NCI-H146 (cell line): ENCODE measurements at places on chromosomes 1 and 21.

GRCh38 chr1:161226320-161226711, 456 bp downstream of the TOMM40L start:
- DNase-seq, result peak; percentile 37

DNA sequence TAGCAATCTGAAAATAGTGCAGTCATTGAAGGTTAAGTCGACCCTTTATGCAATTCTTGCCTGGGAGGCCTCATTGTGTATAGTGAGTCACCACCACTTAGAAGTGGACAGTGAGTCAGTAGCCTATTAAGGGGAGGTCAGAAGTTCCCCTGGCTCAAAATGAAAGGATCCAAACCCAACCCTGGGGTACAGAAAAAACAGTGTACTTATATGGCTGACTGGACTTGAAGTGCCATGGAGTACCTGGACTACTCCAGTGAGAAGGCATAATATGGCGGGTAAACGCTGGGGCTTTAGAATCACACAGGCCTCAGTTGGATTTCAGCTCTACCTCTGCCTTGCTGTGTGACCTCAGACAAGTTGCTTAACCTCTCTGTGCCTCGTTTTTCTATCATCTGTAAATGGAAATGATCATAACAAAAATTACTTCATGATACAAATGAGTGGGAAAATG, 2.2 kb upstream of the BCL9 start:
- DNase-seq, result peak; percentile 5

DNA sequence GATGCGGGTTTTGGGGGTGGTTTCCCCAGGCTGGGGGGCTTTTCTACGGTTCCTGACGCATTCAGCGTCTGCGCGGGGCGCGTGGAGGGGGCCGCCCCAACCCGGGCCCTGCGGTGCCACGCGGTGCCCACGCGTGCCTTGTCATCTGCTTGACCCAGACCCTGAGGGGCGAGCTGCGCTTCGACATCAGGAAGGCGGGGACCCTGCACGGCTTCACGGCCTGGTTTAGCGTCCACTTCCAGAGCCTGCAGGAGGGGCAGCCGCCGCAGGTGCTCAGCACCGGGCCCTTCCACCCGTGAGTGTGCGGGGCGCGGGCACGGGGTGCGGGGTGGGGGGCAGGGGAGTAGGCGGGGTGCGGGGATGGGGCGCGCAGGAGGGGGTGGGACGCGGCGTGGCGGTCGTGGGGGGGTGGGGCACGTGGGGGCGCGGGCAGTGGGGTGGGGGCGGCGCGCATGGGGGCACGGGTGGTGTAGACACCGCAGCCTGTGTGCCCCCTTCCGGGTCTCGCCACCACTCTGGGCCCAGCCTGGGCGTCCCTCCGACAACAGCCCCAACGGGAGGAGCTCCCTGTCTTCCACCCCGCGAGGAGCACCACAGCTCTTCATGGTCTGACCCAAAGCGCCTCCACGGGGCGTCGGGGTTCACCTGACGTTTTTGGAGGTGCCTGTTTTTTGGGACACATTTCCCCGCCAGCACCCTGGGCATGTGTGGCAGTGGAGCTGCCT, 26.3 kb downstream of the PRMT2 start:
- DNase-seq, result no peak

- no peak for DNase-seq
Measured at GRCh38 chr1:2449636-2450454, 26.2 kb upstream of the PLCH2 start.

DNA sequence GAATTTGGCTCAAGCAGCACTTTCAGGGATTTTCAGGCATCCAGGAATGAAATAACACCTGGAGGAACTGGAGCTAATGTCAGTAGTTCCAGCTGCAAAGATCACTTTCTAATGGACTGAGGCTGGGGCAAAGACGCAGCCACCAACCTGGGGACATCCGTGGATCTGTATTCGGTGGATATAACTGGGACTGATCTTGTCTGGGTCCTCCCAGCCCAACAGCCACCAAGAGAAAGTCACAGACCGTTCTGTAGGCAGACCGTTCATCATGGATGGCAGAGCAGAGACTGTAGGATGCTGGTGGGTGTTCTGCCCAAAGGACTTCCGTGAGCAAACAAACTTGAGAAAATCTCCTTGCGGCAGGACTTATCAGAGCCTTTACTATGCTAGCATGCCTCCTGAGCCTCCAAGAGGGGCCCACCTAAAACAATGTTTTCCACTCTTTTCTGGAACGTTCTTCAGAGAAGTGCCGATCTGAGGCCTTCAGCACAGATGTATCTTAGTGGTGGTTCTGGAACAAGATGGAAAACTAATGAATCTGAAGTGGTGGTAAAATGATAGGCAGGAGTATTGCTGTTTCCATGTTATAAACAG, 86.1 kb upstream of the KLHDC7A start:
- no peak for DNase-seq

DNA sequence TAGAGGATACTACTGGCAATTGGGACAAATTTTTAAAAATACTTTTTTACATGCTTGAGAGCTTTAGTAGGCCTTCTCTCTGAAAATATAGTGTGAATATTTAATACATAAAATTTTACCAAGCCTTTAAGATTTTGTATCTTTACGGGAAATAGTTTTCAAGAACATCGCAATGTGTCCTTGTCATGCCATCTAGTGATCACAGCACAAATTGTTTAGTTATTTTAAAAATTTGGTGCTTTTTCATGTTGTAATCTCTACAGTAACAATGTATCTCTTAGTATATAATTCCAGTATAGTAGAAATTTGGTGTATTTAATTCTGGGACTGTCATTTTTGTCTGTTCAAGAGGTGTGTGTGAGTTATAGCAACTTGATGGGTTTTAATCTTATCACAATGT, 6.7 kb downstream of the CDC7 start:
- DNase-seq, result no peak

DNA sequence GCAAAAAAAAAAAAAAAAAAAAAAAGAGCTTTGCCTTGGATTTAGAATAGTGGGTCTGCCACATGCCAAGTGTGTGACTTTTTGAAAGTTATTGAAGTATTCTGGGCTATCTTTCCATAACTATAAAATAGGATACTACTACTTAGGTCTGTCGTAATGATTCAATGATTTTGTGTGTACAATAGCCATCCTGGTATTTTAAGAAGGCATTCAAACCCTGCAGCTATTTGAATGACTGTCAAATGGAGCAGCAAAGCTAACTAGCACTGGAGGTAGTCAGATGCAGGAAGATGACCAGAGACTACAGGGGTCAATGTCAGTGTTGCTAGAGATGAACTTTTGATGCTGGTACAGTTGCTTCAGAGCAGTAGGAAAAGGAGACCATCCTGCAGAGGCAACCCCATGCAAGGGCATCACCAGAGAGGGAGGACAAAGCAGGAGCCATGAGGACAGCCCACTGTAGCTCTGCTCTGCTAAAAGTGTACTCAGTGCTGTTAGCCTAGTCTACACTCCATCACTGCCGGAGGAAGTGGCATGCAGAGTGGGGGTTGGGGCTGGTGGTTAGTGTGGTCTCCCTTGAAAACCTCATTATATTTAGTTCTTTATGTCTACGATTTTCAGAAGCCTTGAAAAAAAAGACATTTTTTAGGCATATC, 29.0 kb downstream of the DUSP10 start:
- no peak for DNase-seq

DNA sequence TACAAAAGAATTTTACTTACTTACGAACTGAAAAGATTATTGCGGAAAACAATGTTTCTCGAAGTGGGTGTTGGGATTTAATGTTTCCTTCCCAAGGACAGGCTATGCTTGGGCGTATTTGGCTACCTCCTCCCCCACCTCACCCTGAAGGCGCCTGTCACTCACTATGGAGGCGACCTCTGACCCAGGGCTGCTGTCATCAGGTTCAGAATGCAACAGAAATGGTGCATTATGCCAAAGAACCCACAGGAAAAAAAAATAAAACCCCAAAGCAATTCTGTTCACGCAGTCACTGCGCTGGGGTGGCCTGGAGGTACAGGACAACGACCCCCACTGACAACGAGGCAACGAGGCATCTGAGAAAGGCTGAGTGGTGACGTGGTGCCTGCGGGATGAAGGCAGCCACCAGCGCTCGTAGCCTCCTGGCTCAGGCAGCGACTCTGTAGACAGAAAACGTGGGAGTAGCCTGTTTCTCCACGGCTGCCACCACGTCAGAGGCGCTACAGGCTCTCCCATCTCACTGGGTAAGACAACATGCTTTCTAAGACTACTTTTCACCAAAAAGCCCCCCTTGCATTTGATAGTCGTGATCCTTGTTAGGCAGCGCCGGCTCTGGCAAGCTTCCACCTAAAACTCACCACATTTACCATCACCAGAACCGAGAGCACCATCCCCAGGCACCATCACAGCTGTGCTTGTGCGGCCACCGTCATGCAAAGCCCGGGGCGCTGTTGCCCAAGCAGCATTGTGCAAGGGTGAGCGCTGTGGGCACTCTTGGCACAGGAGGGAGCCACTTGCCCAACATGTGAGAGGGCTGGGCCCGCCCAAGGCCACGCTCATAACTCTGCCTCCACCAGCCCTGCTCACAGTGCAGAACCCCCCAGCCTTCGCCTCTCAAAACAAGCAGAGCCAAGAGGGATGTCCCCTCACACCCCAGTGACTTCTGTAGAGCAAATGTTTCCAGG, 14.3 kb downstream of the NADK start:
- DNase-seq, result no peak

- DNase-seq, result peak; percentile 80
Measured at GRCh38 chr1:208069317-208069716, 158.4 kb upstream of the CD34 start.

- DNase-seq, result no peak
Measured at GRCh38 chr1:59292562-59292961, 4.3 kb upstream of the FGGY start.

DNA sequence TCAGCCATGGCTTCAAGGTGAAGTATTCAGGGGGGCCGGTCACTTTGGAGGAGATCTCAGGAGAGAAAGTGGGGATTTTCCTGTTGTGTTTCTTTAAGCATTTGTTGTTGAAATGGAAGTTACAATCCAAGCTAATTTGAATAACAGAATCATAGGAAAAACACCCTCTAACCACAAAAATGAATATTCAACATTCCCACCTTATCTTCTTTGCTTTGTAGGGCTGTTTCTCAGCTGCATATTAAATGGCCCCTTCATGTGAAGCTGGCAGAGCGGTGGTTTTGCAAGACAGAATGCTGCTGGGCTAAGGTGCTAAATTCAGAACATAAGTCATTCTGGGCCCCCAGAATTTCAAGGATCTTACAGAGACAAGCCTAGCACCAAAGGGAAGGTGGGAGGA, 279.0 kb downstream of the RRAGC start:
- no peak for DNase-seq

GRCh38 chr1:158998037-158998780, 11.5 kb upstream of the IFI16 start:
- no peak for DNase-seq

- DNase-seq, result no peak
Measured at GRCh38 chr1:6123083-6123482, 57.0 kb downstream of the CHD5 start.

- DNase-seq, result no peak
Measured at GRCh38 chr21:38639571-38640354, 141.5 kb upstream of the ERG start.

- DNase-seq, result no peak
Measured at GRCh38 chr1:77829851-77830250, 50.4 kb downstream of the MIGA1 start.

DNA sequence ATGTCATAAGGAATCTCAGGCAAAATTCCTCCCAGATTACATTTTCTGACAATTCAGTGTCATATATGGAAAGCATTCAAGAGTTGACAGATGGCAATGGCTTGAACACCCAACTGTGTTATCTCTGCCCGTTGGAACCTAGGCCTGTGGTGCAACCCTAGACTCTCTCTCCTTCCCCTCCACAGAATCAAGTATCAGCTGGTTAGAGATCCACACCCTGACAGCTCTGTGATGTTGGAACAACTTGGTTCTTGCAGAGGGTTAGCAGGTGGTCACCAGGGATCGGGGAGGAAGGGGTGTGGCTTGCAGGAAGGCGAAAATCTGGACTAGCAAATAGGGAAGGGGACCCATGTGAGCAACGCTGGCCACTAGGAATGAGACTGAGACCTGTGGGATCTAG, 26.3 kb downstream of the PCSK9 start:
- no peak for DNase-seq

- DNase-seq, result no peak
Measured at GRCh38 chr1:106554294-106554693, 502.2 kb upstream of the PRMT6 start.

GRCh38 chr21:43731891-43732711, 13.2 kb downstream of the PDXK start:
- no peak for DNase-seq

GRCh38 chr1:58773406-58773840, 10.4 kb downstream of the JUN start:
- peak; percentile 74 for DNase-seq

DNA sequence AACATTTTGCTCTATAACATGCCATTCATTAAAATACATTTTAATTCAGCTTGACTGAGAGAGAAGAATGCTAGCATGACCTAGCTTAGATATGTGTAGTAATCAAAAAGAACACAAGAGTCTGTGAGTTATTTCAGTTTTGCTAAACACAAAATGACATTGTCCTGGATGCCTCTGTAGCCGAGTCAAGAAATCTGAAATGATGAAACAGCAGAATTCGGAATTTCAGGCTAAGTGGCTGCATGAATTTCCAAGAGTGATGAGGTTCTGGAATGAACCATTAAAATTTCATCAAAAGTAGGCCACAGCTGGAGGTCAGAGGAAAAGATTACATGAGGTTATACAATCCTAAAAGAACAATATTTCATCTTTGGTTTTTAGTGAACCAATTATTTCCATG, 79.1 kb upstream of the CXADR start:
- DNase-seq, result no peak

DNA sequence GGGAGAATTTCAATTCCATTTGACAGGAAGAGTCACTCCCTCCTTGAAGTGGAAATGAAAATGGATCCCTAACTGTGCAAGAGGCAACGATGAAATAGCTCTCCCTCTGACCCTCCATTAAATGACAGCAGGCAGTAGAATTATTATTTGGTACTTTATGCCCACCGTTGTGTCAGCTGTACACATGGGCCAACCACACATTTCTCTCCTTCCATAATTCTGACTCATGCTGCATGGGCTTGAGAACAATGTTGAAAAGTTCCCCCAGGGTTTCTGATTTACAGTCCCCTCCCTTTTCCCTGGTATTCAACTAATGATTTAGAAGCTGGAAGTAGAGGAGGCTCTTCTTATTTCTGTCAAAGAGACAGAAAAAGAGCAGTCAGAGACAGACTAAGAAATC, 103.5 kb downstream of the RGS7 start:
- DNase-seq, result no peak

DNA sequence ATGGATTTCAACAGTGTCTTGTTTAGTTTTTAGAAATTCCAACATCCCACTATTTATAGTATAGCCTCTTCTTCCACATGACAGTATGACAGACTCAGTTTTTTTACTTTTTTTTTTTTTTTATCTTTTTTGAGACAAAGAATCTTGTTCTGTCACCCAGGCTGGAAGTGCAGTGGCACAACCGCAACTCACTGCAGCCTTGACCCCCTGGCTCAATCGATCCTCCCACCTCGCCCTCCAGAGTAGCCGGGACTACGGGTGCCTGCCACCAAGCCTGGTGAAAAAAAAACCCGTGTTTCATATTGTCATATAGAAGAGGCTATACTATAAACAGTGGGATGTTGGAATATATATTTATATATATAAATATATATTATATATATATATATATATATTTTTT, 1.2 kb upstream of the DR1 start:
- no peak for DNase-seq
